ENCODE measurements at places on chromosomes 4 and X.
A peak's percentile ranks its signal among the peaks of the same experiment; 100 is the strongest.

GRCh38 chr4:100359441-100359840 is 158.4 kb downstream of the EMCN start:
- no peak for DNase-seq

DNA sequence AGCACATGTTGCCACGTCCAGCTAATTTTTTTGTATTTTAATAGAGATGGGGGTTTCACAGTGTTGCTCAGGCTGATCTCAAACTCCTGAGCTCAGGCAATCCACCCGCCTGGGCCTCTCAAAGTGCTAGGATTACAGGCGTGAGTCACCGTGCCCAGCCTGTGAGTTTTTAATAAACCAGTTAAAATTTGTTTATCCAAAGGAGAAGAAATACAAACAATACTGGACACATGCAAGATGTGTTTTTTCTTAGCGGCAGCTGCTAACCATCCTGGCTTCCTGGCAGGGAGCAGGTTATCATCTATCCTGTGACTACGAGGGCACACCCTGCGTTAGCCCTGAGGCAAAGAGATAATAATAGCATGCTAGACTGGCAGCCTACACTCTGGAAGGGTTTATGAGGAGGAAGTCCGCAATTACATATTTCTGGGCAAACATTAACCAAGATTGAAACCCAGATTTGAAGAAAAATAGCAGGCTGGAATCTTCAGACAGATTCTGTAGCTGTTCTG is 191.4 kb downstream of the SPRY1 start:
- DNase-seq: no peak

DNA sequence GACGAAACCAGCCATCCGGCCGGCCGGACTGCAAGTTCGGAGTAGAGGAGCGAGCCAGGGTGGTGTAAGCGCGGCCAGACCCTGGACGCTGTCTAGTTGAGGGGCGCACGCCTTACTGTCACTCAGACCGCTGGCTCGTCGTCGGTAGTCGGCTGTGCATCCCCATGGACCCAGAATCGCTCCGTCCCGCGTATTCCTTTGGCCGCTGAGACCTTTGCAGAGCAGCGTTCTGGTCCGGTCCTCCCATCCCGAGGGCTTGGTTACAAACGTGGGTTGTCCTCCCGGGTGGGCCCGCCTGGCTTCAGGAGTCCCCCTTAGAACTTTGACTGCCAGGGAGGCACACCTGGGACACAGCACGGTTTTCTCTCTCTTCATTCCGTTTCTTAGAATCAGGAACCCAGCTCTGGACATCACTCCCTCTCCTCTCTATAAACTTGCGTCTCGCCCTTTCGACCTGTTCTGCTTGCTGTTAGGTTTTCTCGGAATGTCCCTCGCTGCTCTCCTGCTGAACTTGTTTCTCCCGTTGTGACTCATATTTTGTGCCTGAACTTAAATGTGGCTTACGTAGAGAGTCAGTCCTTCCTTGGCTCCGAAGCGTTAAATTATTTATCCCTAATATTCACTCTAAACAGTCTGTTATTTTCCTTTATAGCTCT is 672 bp downstream of the PGM2 start:
- DNase-seq: peak; percentile 1

DNA sequence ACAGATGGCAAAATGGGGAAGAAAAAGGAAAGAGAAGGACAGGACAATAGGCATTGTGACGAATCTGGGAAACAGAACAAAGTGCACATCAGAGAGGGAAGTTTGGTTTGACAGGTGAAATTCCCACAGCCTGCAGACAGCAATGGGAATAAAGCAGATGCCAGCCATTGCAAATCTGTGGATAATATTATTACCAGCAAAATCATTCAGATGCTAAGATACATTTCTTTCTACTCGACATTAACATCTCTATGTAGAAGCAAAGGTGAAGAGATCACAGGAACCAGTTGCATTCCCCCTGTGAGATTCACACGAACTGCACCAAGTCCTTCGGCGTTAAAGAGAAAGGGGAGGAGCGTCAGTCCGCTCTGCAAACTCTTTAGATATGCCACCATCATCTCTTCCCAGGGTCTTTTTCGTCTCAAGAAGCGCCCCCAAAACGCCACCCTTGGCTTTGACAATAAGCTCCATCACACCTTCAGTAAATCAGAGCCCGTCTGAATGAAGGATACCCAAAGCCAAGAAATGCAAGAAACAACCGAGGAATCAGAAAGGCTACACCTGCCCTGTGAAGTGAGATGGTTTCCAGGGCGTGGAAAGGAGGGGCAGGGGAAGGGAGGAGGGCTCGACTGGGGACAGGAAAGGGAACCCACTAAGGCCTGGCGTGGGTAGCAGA is 1.9 kb downstream of the NEUROG2 start:
- no peak for DNase-seq

DNA sequence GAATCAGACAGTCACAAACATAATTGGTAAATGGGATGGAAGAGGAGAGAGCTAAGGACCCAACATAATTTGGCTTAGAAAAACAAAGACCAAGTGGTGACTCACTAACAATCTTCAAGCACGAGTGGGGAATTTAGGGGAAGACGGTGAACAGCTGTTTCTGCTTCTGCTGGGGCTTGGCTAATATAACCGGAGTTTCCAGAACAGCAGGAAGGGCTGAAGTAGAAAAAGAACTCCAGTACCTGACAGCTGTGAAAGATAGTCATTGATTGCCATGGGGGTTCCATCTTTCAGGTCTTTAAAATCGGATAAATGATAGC is 290.9 kb upstream of the LDB2 start:
- DNase-seq: no peak

DNA sequence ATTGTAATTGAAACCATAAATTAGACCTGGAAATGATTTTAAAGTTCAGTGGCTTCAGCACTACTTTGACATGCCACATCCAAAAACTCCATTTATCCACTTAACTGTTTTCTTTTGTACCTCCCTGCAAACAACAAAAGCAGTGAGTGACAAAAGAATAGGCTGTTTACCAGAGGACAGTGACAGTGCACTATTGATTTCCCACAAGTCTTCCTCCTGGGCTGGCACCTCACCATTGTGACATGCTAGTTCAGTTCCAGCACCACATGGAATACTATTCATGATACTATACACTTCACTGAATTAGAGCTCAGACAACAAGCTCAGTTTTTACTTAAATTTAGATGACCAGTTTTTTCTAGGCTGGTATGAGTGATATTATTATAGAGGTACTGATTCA is 29.3 kb downstream of the MOSPD2 start:
- no peak for DNase-seq

GRCh38 chrX:152632445-152633097 is 5.1 kb upstream of the GABRQ start:
- DNase-seq: no peak

DNA sequence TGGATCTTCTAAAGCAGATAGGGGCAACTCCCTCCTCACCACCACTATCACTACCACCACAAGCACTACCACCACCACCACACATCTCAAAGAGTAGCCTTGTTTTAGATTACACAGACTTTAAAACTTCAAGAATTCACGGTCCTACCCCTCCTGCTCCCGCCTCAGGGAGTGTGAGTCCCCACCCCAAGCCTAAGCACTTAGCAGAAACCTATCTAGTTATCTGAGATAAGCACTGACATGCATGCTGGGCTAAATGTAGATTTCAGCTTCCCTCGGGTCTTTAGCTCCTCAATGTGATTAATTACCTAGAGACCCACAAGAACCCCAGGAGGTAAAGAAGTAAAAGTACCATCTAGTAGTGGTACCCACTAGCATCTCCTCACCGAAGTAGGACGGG is 775 bp downstream of the AMOT start:
- no peak for DNase-seq

DNA sequence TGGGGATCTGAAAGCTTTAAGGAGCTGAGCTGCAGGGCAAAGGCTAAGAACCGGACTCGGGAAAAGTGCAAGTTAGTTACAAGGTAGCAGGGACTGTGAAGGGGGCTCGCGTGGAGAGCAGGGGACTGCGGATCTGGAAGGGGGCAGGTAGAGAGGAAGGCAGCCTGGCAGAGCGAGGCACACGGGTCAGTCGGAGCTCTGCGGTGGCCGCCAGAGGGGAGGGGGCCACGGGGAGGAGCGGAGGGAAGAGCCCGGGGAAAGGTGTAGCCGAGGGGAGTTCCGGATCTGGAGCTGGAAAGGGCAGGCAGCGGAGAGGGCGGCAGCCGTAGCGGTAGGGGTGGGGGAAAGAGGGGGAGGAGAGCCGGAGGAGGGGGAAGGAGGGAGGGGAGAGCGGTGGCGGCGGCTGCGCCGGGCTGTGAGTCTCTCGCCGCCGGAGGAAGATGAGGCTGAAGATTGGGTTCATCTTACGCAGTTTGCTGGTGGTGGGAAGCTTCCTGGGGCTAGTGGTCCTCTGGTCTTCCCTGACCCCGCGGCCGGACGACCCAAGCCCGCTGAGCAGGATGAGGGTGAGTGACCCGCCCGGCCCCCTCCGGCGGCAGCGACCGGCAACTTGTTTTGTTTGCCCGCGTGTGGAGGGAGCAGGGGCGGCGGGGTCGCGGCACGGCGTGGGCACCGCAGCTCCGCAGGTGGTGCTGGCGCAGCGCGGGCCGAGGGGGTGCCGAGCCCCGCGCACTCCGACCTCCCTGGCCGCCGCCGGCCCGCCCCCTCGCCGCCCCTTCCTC is at the start of gene GALNT7:
Gene GALNT7 (plus strand): TSS at position 416 of the 782 bp plus-strand sequence. CDS start 25 bp downstream, at position 441.
- peak; percentile 67 for DNase-seq

DNA sequence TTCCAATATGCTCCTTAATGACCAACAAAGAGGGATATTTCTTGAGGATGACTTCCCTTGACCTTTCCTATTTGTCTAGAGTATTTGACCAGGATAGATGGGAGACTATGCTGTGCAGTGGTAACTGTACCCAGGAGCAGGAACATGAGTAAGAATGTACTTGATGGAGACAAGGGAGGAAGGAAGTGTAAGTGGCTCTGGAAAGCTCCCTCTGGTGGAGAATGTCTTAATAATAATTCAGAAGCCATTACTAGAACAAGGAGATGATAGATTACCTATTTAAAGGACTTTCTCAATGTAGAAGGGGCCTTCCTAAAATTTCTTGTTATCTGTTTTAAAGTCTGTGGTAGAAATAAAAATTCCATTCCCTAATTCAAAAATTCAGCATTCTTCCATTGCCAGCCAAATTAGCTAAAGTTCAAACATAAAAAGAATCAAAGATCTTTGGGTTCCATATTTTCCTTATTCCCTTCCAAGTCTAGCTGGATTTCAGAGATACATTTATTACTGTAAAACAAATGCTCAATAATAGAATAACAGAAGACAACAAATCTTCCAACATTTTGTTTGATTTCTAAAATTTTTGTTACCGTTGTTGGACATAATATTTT is 83.8 kb downstream of the GRID2 start:
- no peak for DNase-seq

GRCh38 chr4:168475745-168476144 is 4.5 kb downstream of the DDX60L start:
- peak; percentile 27 for DNase-seq

DNA sequence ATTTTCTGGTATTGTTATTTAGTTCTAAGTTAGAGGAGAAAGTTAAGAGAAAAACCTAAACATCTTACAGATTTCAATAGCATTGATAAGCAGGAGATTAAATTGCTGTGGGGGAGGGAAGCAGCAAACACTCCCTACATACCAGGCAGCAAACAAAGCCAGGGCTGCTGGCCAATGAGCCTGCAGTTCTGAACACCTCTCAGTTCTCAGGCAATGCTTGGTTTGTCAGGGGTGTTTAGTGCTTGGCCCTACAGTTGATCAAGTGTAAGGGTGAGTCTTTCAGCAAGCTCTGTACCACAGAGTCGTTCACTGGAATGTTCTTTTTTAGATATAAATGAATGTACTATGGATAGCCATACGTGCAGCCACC is 38.6 kb downstream of the EGFL6 start:
- DNase-seq: no peak

DNA sequence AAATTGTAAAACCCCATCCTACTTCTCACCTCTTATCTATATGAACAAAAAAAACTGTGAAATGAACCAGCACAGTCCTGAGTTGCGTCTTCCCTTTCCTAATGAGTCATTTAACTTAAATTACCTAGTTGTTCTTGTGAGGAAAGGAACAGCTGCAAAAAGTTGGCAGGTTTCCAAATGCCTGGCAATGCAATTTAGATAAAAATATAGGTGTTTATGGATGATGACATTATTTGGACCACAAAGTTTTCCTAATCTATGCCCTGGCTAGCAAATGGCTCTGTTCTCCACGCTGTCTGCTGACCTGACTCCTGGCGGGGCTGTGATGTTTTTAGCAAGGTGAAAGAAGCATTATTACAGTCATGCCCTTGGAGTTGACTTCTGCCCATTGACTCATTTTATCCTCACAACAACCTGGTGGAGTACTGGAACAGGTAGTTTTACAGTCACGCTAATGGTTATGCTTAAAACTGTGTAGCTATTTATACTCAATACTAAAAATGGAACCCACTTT is 29.8 kb upstream of the RELL1 start:
- DNase-seq: no peak

DNA sequence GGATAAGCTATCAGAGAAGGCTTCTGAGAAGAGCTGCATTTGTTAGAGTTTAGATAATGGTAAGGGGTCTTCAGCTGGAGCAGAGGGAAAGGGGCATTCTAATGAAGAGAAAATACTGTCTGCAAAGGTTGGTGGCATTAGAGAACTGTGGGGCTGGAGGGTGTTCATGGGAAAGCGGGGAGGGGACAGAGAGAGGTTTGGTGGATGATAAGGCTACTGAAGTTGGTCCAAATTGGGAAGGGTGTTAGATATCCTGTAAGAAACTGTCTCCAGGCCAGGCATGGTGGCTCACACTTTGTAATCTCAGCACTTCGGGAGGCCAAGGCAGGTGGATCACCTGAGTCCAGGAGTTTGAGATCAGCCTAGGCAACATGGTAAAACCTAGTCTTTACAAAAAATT is 59.9 kb downstream of the AFF1 start:
- no peak for DNase-seq

DNA sequence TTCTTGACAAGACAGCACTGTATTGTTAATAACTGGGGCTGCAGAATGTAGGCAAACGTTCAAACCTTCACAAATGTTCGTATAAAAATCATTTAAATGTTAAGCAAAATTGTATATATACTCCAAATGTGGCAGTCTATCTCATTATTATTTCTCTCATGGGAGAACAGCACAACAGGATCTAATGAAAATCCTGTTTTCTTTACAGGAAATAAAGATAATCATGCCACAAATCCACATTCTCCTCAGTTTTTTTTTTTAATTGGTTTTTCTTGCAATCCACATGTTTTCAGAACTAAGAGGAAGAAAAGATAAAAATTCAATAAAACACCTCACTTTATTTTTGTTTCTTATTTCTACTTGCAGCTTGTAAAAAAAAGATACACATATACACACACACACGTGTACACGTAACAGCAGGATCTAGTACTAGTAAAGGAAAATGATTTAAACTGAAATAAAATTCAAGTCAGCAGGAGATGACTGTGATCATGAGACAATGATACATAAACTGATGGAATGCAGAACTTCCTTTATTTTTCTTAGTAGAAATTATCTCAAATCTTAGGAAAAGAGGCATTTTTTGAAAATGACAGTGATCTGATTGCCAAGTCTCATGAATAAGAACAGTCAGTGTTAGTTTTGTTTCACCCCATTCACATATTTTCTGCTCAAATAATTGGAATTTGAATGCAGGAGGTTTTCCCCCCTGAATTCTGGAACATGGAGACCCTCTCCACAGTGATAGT is 11.3 kb downstream of the APBB2 start:
- DNase-seq: no peak

GRCh38 chrX:53686151-53686885 is at the start of gene HUWE1:
TSS of gene HUWE1 (minus strand) at chrX:53686719. CDS start at chrX:53654107, 32,612 bp downstream.
- DNase-seq: peak; percentile 83
